Activated B cell treated with CpG ODN at 0.5 μM for 24 hours (primary cell): ENCODE measurements at places on chromosomes 6 and 20. TPM values are rescaled to one million over a fixed set of nuclear protein-coding genes. Genes with fewer than 3 reads are reported as not detected.

The DPM1 gene
- total RNA-seq: 39.8 and 41.2 TPM in 2 replicates

The ZC2HC1B gene
- 1.5 and 2.3 TPM in 2 replicates for total RNA-seq

The RAB5IF gene
- total RNA-seq: 54.9 and 55.7 TPM in 2 replicates

The CLIC5 gene
- total RNA-seq: 2.3 and 2.5 TPM in 2 replicates

The GJA1 gene
- not detected in 2 replicates for total RNA-seq

The CDSN gene
- not detected in 2 replicates for total RNA-seq

The PSMB8 gene
- 182 and 194 TPM in 2 replicates for total RNA-seq

GRCh38 chr6:49892280-49892679 lies 25.9 kb upstream of the CRISP1 start:
- no peak for DNase-seq

DNA sequence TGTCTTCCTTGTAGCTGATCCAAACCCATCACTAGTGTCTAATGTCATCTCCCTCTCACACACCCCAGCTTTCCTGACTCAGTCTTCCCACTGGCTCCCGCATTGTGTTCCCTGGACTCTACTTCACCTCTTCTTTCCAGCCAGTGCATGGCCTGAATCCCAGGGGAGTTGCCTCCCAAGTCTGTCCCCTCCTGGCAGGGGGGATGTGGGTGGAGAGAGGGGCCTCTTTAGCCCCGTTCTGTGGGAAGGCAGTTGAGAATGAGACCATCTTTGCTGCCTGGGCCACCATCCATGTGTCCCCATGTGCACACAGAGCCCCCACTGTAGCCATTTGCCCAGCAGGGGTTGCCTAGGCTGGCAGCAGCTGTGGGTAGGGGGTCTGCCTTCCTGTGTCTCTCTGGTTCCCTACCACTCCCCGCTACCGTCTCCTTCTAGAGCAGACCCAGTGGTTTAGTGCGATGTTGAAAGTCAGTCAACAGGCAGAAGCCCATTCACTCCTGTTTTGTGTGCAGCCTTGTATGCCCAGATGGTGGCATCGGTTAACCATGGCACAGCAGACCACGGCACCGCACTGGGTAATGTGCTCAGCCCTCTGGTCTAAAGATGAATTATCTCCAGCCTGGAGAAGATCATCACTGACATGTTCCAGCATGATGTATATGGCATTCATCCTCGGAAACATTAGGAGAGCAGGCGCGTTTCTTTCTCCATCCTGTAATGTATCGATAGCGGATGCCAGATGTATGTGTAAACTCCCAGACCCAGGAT lies 178.8 kb upstream of the SNX9 start:
- DNase-seq: no peak

DNA sequence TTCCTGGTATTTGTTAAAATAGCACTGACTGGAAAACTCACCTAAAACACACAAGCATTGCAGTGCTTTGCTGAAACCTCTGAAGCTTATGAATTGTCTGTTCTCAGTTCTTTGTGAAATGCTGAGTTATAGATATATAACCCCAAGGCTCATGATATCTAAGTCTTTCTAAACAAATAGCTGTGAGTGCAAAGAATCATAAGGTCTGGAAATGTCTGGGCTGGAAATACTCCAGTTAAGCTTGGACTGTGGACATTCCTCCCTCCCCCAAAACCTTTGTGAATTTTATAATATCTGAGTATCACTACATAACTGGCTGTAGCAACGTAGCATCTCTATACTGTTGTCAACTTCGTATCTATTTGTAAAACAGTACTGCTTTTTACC lies 69.1 kb downstream of the CBLN4 start:
- no peak for DNase-seq

DNA sequence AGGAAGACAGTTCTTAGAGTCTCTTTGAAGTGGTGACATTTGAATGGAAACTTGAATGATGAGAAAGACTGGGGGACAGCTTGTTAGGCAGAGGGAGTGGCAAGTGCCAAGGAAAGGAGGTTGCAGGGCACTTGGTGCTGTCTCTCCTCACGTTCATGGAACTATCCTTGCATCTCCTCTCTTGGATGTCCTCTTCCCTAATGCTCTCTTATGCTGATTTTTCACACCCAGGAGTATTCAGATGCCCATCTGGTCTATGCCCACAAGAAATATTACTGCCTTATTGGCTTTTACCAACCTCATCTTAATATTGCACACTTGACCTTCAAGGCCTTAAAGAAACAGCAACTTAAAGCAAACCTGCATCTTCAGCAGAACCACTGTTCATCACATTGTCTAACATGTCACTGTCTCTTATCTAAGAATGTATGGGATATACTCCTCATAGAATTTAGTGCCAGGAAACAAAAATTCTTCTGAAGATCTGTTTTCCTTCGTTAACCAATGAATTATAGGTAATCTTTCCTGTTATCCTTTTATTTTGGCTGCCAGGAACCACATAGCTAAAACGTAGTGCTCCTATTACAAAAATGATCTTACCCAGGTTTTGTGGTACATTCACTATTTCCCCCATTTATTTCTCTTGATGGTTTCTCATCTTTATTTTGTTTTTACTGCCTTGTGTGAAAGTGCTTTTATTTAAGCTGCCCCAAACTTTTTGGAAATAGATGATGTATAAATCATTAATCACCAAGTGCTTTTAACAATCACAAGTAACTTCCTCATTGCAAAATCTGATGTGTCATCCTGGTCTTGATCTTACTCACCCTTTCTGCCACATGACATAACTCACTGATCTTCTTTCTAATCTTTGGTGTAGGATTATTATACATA lies 12.8 kb downstream of the RGS17 start:
- DNase-seq: no peak

DNA sequence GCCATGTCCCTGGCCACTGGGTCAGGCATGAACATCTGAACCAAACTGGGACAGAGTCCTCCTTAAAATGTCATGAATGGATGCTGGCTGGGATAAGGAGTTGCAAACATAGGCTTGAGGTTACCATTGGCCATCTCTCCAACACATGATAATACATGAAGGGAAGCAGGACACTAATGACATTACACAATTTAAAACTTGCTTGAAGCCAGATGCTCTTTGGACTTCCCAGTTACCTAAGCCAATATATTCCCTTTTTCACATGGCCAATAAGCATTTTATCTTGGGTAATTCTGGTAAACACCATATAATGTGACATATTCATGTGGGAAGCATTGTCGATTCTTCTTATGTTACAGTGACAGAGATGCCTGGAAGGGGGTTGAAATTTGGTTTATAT lies 148.0 kb upstream of the PLN start:
- no peak for DNase-seq

DNA sequence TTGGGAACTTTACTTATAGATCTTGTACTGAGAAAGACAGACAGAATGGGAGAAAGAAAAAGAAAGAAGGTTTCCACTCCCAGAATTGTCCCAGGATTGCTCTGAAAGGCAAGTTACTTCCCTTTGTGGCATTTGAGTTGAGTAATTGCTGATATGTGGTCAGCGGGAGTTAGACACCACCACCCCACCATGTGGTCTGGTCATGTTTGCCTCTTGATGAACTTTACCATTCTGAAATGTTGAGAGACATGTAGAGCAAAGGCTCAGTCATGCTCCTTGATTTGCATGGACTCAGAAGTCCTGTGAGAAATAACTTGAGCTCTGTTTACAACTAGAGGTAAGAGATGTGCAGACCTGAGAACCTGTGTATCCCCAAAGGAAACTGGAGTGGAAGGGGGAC lies 17.1 kb downstream of the TCF21 start:
- no peak for DNase-seq

DNA sequence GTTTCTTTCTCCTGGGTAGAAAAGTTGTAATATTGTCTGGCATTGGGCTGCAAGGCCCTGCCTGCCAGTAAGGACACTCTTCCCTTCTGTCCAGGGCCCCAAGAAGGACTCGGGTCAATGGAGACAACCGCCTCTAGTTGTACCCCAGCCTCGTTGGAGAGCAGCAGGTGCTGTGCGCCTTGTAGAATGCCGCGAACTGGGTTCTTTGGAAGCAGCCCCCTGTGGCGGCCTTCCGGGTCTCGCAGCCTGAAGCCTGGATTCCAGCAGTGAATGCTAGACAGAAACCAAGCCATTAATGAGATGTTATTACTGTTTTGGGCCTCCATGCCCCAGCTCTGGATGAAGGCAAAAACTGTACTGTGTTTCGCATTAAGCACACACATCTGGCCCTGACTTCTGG lies 37.0 kb downstream of the PLCG1 start:
- peak; percentile 4 for DNase-seq

DNA sequence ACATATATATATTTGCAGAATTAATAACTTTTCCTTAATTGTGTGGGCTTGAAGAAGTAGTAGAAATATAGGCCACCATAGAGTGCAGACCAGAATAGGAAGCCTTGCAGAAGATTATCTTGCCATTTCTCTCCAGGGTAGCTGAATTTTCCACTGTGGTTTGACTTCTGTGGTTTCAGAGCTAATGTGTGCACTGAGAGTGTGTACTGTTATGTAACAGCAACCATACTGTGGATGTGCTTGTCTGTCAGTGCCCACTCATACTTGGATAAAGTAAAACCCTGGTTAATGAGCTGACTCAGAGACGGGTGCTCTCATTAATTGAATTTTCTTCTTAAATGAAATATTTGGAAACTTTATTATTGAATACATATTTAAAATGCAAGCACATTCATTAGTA lies 57.2 kb downstream of the CEP43 start:
- no peak for DNase-seq

GRCh38 chr6:144655376-144655775 lies 370.2 kb downstream of the UTRN start:
- no peak for DNase-seq

DNA sequence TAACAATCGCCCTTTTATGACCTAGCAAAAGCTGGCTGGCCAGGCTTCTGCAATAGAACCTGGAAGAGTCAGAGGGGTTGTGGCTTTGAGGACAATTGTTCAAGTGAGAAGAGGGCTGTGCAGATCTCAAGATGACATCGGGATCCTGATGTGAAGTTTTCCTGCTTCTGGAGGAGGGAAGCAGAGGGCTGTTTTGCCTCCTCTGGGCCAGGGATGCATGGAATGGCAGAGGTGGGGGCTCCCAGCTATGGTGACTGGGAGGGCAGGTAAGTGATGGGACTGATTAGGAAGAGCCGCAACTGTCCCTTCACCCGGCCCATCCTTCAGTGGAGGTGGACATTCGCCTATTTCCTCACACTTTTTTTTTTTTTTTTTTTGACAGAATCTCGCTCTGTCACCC lies 43.4 kb upstream of the BLCAP start:
- no peak for DNase-seq

- no peak for DNase-seq
Measured at GRCh38 chr6:106539936-106540335, 89.4 kb downstream of the RTN4IP1 start.

DNA sequence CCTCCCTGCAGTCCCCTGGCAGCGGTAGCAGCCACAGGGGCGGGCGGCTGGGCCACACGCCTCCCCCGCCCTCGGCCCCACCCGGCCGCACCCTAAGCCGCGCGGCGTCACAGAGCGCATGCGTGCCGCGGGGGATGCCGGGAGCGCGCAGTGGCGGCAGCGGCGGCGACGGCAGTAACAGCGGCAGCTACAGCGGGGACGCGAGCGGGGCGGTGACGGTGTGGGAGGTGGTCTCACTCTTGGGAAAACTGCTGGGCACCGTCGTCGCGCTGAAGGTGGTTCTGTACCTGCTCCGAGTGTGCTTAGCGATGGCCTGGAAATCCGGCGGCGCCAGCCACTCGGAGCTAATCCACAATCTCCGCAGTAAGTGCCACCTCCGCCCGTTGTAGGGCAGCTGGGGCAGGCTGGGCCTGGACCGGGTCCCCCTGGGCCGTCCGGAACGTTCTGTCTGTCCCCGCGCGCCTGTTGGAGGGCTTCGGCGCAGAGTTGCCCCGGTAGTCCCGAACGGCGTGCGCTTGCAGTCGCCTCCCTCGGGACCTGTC lies at the start of gene PCMT1:
Gene PCMT1, plus strand, starts transcription at position 148 of the 542 bp plus-strand sequence. Its CDS starts 161 bp downstream, at position 309.
- peak; percentile 97 for DNase-seq

DNA sequence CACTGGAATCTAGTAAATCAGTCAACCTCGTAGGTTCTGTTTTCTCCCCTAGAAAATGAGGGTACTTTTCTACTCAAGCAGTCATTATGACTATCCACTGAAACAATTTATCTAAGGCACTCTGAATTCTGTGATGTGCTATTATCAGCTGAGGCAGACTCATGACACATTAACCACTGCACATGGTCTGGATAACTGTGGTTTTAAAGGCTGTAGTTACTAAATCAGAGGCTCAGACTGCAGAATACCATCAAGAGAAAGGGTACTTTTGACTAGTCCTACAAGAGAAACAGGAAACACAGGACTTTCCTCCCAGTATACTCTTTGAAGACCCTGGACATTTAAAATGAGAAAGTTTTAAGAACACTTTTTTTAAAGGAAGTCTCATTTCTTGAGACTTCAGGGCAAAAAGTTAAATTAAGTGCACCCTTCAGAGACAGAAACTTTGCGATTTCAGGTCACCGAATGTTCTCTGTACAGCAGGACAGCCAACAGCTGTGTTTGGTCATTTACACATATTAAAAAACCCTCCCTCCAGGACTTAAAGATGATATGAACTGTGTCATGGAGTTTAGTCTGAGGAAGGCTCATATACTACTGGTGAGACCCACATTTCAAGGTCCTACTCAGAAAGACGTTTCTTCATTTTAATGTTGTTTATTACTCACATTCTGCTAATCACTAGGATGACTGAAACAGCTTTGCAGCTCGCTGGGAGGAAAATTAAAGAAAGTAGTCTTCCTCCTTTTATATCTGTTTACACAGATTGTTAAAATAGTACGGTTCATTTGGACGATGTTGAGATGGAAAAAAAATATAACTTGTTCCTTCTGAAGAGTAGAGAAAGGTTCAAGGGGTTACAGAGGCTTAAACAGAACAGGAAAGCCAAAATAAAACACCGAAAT lies 19.9 kb downstream of the ATXN1 start:
- no peak for DNase-seq

- no peak for DNase-seq
Measured at GRCh38 chr20:57231161-57231560, 35.3 kb downstream of the BMP7 start.

DNA sequence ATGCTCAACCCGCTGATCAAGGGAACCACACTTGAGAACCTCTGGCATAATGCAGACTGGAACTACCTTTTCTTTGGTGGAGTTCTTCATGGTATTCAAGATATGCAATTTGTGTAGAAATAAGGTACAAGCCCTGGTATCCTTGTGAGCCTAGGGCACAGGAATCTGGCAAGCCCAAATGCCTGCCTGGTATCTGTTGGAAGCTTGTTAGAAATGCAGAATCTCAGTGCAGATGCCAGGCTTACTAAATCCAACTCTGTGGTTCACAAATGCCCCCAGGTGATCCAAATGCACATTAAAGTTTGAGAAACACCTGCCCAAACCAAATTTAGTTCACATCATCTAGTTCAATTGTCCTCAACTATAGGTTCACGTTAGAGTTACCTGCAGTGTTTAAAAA lies 159.8 kb upstream of the LAMP5 start:
- DNase-seq: no peak

GRCh38 chr20:38875175-38875993 lies 50.8 kb upstream of the FAM83D start:
- peak; percentile 60 for DNase-seq

GRCh38 chr6:31821301-31822035 lies 6.1 kb upstream of the HSPA1B start:
- no peak for DNase-seq

GRCh38 chr6:3885262-3886036 lies 36.3 kb downstream of the FAM50B start:
- no peak for DNase-seq
